ENCODE measurements at places on chromosomes 1 and 21. TPM values are rescaled to one million over a fixed set of nuclear protein-coding genes. Genes with fewer than 3 reads are reported as not detected.

GRCh38 chr1:194795917-194796593, 1609.6 kb upstream of the B3GALT2 start:
- DNase-seq, result no peak

GRCh38 chr1:24102961-24103360, 9.0 kb downstream of the MYOM3 start:
- no peak for DNase-seq

- no peak for DNase-seq
Observed at GRCh38 chr1:28950449-28950848, 36.1 kb downstream of the EPB41 start.

DNA sequence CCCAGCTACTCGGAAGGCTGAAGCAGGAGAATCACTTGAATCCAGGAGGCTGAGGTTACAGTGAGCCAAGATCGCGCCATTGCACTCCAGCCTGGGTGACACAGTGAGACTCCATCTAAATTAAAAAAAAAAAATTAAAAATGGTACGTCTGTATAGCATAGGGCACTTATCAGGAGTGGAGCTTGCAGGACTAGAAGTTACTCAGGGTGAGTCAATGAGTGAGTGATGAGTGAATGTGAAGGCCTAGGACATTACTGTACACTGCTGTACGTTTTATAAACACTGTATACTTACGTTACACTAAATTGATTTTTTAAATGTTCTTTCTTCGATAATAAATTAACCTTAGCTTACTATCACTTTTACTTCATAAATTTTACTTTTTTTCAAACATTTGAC, 183.6 kb downstream of the NR5A2 start:
- DNase-seq, result no peak

DNA sequence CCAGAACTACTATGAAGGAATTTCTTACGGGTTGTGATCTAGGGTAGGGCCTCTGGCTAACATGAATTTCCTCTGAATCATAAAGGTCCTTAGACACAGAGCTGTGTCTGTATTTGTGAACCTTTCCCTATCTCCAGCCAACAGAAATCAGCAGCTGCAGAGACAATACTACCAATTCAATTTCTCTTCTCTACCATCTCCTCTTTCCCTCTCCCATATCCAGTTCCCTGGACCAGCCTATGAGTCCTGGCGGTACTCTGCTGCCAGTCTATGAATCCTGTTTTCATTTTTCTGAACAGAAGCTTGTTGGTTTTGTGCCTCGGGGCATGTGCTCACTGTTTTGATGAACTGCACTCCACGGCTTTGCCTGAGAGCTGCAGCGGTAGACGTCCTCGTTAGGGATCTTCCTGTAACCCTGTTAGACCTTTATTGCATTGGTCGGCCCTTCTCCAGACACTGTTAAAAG, 458.0 kb upstream of the VAMP3 start:
- no peak for DNase-seq

GRCh38 chr1:42847111-42847595, 740 bp downstream of the ZNF691 start:
- DNase-seq, result no peak

The C1QB gene
- total RNA-seq, result not detected
